ENCODE measurements at places on chromosomes 16 and 17.

- no peaks in the 10 kb centered on the region for H3K36me3 ChIP-seq
- no peak overlapping the region for H3K4me3 ChIP-seq
- no peak for DNase-seq
- H3K27me3 ChIP-seq: no peaks in the 10 kb centered on the region
- no peaks in the 10 kb centered on the region for H3K4me1 ChIP-seq
Observed at GRCh38 chr16:46774743-46775177, 26.6 kb upstream of the MYLK3 start.

- H3K4me1 ChIP-seq: no peaks in the 10 kb centered on the region
- no peak for DNase-seq
Observed at GRCh38 chr17:42509841-42510240, 26.2 kb upstream of the NAGLU start.

GRCh38 chr16:77596261-77596660 is 126.1 kb upstream of the NUDT7 start:
- no peak overlapping the region for H3K27ac ChIP-seq
- H3K27me3 ChIP-seq: no peaks in the 10 kb centered on the region
- no peak for DNase-seq
- no peak overlapping the region for H3K4me3 ChIP-seq
- H3K4me1 ChIP-seq: no peaks in the 10 kb centered on the region

GRCh38 chr16:84340325-84341040 is 27.9 kb upstream of the ATP2C2 start:
- peaks cover 3% of the 10 kb centered on the region for H3K4me1 ChIP-seq
- no peaks in the 10 kb centered on the region for H3K36me3 ChIP-seq
- peak; percentile 71 for DNase-seq
- no peaks in the 10 kb centered on the region for H3K27me3 ChIP-seq
